Activated CD4-positive, alpha-beta T cell treated with anti-CD3 and anti-CD28 coated beads for 36 hours (primary cell): ENCODE measurements at places on chromosomes 11 and 22.

GRCh38 chr22:27416511-27417420, 384.8 kb downstream of the MN1 start:
- no peak for DNase-seq

DNA sequence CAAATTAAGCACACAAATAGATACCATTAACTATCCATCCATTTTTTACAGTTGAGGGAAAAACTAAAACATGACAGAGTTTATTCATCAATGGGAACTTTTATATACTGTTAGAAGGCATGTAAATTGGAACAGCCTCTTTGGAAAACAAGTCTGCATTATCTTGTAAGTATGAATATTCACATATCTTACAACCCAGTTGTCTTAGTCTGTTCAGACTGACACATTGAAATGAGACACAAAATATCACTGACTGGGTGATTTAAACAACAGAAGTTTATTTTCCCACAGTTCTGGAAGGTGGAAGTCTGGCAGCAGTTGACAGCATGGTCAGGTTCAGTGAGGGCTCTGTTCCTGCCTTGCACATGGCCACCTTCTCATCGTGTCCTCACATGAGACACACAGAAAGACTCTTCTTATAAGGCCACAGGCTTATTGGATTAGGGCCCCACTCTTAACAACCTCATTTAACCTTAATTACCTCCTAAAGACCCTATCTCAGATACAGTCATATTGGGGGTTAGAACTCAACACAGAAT, 5.4 kb upstream of the EIF3F start:
- no peak for DNase-seq

- DNase-seq, result no peak
These were observed 44.0 kb upstream of the AKIP1 start for GRCh38 chr11:8867035-8867434.

DNA sequence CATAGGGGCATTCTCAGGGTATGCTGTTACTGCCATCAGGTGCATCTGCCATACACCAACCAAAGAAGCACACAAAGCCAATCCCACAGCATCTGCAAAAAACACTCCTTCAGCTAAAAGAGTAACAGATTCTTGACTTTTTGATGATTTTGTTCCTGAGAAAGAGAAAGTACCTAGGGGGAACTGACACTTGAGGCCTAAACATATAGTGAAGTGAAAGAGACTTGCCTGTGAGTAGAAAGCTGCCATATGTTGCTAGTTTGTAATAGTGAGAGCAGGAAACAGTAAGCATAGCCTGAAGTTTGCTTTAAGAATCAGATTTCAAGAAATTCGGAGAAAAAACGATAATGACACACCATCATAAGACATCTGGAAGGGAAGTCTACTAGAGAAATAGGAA, 97.9 kb upstream of the CTSC start:
- no peak for DNase-seq

GRCh38 chr22:22811016-22812009, 76.3 kb upstream of the IGLL5 start:
- no peak for DNase-seq

- peak; percentile 79 for DNase-seq
These were observed 20.0 kb downstream of the TRMU start for GRCh38 chr22:46355369-46355995.

DNA sequence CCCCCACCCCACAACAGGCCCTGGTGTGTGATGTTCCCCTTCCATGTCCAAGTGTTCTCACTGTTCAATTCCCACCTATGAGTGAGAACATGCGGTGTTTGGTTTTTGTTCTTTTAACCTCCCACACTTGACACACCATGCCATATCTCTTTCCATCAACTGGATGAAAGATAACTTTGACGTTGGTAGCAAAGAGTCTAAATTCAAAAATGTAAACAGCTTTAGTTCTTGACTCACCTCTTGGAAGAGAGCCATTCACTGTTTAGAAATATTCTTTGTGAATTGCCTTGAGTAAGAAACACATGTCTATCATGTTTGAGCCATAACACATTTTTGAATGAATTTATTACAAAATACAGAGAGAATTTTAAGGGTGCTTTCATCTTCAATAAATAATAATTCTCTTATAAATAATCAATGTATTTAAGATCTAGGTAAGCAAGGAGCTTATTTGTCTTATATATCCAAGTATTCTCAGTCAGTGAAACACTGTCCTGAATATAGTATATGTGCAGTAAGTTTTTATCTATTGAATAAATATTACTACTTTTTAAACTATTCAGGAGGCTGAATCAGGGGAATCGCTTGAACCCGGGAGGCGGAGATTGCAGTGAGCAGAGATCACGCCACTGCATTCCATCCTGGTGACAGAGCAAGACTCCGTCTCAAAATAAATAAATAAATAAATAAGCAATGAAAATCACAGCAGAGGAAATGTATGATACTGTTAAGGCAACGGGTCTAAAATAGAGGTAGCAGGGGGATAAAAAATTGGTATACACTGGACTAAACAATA, 6.7 kb downstream of the CARD18 start:
- no peak for DNase-seq

DNA sequence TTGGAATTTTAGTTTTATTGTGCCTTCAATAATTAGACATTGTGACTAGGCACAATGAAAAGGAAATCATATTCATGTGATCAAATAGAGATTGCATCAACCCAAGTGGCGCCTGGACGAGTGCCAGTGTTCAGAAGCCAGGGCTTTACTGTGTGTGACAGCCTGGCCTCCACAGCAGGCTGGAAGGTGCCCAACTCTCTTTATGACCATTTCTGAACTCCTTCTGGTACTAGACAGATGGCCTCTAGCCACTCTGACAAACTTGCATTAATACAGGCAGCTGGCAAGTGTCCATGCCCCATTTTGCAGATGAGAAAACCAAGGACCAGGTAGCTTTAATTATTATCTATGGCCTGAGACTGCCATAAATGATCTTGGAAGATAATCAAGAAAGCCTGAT, 8.3 kb upstream of the POU2AF1 start:
- DNase-seq, result no peak
